ENCODE measurements at places on chromosomes 4 and X.

GRCh38 chrX:39427906-39428305 lies 626.6 kb downstream of the MID1IP1 start:
- DNase-seq, result no peak

DNA sequence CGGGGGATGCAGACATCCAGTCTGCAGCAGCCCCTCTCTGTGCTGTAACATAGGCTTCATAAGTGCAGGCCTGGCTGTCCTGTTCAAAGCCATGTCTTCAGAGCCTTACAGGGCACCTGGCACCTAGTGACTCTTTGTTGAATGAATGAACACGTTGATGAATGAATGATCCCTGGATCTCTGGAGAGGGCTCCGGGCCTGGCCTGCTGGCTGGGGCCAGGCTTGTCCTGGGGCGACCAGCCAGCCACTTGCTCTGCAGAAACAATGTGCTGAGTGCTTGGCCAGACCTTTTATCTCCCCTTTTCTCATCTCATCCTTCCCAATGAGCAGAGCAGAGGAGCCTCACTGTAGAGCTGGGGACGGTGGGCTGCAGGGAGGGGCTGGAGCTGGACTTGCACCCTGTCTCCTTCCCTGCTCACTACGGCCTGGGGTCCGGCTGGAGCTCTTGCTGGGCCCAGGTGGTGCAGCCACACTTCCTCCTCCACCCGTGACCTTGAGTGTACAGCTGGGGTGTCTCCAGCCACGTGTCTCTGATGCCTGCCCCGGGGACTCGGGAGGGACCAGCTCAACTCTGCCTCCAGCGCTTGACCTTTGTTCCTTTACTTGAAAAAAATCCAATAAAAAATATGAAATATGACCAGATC lies 77.9 kb downstream of the PSAPL1 start:
- no peak for DNase-seq

DNA sequence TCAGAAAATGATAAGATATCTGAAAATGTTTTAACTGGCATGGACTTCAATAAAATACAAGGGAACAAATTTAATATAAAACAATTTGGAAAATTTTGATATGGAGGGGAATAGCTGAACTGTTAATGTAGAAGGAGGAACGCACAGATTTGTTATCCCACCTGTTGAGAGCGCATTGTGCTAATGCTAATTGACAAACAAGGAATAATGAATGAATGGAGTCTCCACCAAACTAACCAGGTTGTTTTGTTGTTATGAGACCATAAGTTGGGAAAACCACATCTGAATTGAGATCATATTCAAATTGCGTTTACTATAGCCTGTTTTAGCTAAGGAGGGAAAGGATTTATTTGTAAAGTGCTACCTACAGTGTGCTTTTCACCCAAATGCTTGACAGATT lies 195.6 kb downstream of the ADGRL3 start:
- DNase-seq, result no peak

DNA sequence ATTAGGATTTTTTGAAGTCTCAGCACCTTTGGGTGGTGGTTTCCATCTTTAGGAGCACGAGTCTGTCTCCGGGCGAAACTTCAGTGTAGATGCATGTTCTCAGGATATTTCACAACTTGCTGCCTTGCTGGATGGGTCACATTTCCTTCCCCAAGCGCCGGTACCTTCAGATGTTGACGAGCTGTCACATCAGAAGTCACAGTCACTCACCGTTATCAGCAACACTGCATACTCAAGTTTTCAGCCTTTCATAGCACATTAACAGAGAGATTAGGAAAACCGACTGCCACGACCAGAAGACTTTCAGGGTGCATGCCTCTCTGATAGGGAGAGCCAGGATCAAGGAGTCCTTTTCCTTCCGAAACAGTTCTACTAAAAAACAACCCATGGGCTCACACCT lies 77.8 kb downstream of the SHROOM2 start:
- DNase-seq, result no peak
